Kidney epithelial cell (primary cell): ENCODE measurements at places on chromosomes 1 and 21. TPM values are rescaled to one million over a fixed set of nuclear protein-coding genes. Genes with fewer than 3 reads are reported as not detected.

Gene HES5
- 0.71 TPM in 1 of 2 replicates, not detected in the other for total RNA-seq

Gene PTPN7
- total RNA-seq, result 2.3 and 2.6 TPM in 2 replicates

Gene GIPC2
- total RNA-seq, result 1.5 and 1.6 TPM in 2 replicates

Gene INKA2
- 1.2 and 3.0 TPM in 2 replicates for total RNA-seq

Gene HUNK
- total RNA-seq, result 2.8 and 3.1 TPM in 2 replicates

Gene IL19
- not detected in 2 replicates for total RNA-seq

Gene LMX1A
- not detected in 2 replicates for total RNA-seq

Gene DCDC2B
- total RNA-seq, result not detected in 2 replicates

Gene PIGV
- total RNA-seq, result 8.5 and 11.5 TPM in 2 replicates

Gene CLCN6
- total RNA-seq, result 17.6 and 17.7 TPM in 2 replicates

Gene ADCY10
- not detected in 2 replicates for total RNA-seq

Gene KMO
- 0.17 and 0.27 TPM in 2 replicates for total RNA-seq

Gene SLC44A5
- 3.7 and 4.4 TPM in 2 replicates for total RNA-seq

Gene HYI
- 133 and 167 TPM in 2 replicates for total RNA-seq

Gene ZNF695
- total RNA-seq, result 2.2 and 2.9 TPM in 2 replicates

Gene TMEM201
- total RNA-seq, result 9.9 and 17.2 TPM in 2 replicates

Gene GBP2
- total RNA-seq, result 2.2 and 2.7 TPM in 2 replicates

Gene SPRR4
- not detected in 2 replicates for total RNA-seq

Gene CFAP141
- not detected in 2 replicates for total RNA-seq

Gene SLC1A7
- not detected in 2 replicates for total RNA-seq

Gene WNT2B
- 1.3 and 1.6 TPM in 2 replicates for total RNA-seq

Gene ROR1
- 18.6 and 21.5 TPM in 2 replicates for total RNA-seq

Gene C1QTNF12
- 0.88 and 1.4 TPM in 2 replicates for total RNA-seq

Gene SWT1
- total RNA-seq, result 5.8 and 6.2 TPM in 2 replicates

Gene RAP1A
- total RNA-seq, result 39.2 and 42.8 TPM in 2 replicates

Gene LEMD1
- 4.3 and 5.1 TPM in 2 replicates for total RNA-seq

Gene ADGRB2
- 1.5 and 2.6 TPM in 2 replicates for total RNA-seq

Gene HTR6
- total RNA-seq, result not detected in 2 replicates

Gene TPTE
- not detected in 2 replicates for total RNA-seq

Gene MAD2L2
- total RNA-seq, result 89.5 and 96.6 TPM in 2 replicates

Gene VWA1
- total RNA-seq, result 27.6 and 28.3 TPM in 2 replicates

Gene PADI3
- total RNA-seq, result 0.04 TPM in 1 of 2 replicates, not detected in the other

Gene KCNJ9
- not detected in 2 replicates for total RNA-seq

Gene CCDC30
- total RNA-seq, result 1.8 and 3.1 TPM in 2 replicates

Gene OR2L13
- total RNA-seq, result not detected in 2 replicates

Gene AXDND1
- total RNA-seq, result 0.34 and 0.50 TPM in 2 replicates

Gene SPRR2E
- not detected in 2 replicates for total RNA-seq

Gene MAP1LC3C
- total RNA-seq, result 0.27 TPM in 1 of 2 replicates, not detected in the other

Gene FMO4
- 0.84 and 1.8 TPM in 2 replicates for total RNA-seq

Gene SYCP1
- total RNA-seq, result 0.07 and 0.17 TPM in 2 replicates

Gene HENMT1
- total RNA-seq, result 5.1 and 6.6 TPM in 2 replicates

Gene PLA2G2A
- not detected in 2 replicates for total RNA-seq

Gene LCE1D
- not detected in 2 replicates for total RNA-seq

Gene VANGL2
- total RNA-seq, result 17.0 and 18.2 TPM in 2 replicates

Gene GJA4
- not detected in 2 replicates for total RNA-seq

Gene PRAMEF25
- not detected in 2 replicates for total RNA-seq

Gene PROK1
- total RNA-seq, result not detected in 2 replicates

Gene C21orf91
- 5.6 and 6.7 TPM in 2 replicates for total RNA-seq

Gene COL8A2
- 1.2 TPM in 2 replicates for total RNA-seq

Gene SLC44A3
- 13.1 and 14.6 TPM in 2 replicates for total RNA-seq

Gene ZNF124
- 15.3 and 16.8 TPM in 2 replicates for total RNA-seq

Gene CRNN
- not detected in 2 replicates for total RNA-seq

Gene C1orf74
- total RNA-seq, result 12.4 and 12.7 TPM in 2 replicates

Gene MIXL1
- total RNA-seq, result 0.41 and 0.67 TPM in 2 replicates

Gene ACADM
- total RNA-seq, result 27.9 and 29.6 TPM in 2 replicates

Gene HSPA6
- 0.84 TPM in 1 of 2 replicates, not detected in the other for total RNA-seq

Gene RHBDL2
- not detected in 2 replicates for total RNA-seq
